ENCODE measurements at places on chromosomes 6 and 20. TPM values are rescaled to one million over a fixed set of nuclear protein-coding genes. Genes with fewer than 3 reads are reported as not detected.
A peak's percentile ranks its signal among the peaks of the same experiment; 100 is the strongest.

DNA sequence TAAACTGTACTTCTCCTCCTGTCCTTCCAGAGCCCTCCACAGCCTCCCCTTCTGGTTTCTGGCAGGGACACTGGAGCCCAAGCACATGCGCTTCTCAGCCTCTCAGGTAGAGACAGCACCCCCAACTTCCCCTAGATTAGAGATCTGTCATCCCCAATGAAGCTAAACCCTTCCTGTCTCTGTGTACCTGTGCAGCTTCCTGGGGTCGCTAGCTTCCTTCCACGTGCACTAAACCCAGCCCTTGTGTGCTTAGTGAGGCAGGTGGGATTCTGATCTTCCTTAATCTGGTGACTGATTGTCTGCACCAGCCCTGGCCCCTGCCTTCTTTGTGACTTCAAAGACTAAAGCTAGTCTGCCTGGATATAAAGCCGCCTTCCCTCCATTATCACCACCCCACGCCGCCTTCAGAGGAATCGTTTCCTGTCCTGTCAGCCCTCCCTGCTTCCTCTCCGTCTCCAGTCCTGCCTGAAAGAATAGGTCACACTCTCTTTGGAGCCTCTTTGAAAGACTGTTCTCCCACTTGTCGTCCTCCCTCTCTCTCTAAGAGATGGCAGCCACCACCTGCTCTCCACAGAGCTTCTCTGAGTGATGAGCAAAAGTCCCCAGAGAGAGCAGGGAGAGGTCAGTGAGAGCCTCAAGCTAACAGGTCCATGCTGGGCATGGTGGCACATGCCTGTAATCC, 27.5 kb downstream of the CAPN11 start:
- DNase-seq: no peak

GRCh38 chr6:46312654-46313053, 141.9 kb upstream of the ENPP5 start:
- no peak for DNase-seq

GRCh38 chr6:88472851-88473525, 306.8 kb upstream of the CNR1 start:
- no peak for DNase-seq

DNA sequence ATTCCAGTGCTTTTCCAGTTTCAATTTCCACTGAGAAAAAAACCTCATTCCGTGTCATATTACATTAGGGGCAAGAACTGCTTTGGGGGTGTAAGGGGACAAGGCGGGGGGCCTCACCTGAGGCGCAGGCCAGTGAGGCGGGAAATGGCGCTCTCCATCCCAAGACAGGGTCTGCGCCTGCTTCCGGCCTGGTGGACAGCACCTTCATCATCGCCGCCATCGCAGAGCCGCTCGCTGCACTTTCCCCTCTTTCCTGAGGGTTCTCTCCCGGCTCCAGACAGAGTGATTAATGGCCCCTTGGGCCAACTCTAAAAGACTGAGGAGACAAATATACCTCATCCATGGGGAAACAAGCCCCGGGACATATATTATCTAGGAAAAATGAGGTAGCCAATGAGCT, 270.0 kb upstream of the SOX4 start:
- DNase-seq: no peak

DNA sequence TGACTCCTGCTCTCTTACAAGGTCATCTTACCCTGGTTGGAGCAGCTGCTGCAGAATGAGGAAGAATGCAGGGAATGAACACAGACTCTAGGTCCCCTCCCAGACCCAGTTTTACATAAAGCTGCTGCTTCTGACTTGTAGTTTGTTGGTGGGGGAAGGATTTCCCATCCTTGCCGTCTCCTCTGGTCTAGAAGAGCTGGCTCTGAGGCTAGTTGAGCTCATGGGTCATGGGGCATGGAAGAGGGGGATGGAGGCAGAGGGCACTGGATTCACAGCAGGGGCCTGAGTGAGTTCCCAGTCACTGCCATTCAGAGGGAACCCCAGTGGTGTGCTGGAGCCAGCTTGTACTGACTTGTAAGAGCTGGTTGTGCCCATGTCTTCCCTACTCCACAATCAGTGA, 9.2 kb upstream of the GUCA1A start:
- no peak for DNase-seq

- DNase-seq: no peak
Observed at GRCh38 chr6:37155394-37156312, 14.3 kb upstream of the PIM1 start.

DNA sequence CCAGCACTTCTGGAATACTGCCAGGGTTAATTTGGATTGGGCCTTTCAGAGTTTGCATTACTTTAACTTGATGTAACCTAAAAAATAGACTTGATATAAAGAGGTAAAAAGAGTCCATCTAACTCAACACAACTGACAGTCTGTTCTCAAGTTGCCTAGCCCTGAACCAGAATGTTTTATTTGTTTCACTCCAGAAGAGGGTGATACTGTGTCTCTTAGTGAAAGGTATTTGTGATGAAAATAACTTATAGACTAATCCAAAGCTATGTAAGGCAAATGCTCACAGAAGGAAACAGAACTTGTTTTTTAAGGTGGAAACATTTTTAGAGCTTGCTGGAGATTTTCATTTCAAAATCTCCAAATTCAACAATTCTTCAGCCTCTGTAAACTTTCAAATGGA, 469.1 kb upstream of the RUNX2 start:
- no peak for DNase-seq

DNA sequence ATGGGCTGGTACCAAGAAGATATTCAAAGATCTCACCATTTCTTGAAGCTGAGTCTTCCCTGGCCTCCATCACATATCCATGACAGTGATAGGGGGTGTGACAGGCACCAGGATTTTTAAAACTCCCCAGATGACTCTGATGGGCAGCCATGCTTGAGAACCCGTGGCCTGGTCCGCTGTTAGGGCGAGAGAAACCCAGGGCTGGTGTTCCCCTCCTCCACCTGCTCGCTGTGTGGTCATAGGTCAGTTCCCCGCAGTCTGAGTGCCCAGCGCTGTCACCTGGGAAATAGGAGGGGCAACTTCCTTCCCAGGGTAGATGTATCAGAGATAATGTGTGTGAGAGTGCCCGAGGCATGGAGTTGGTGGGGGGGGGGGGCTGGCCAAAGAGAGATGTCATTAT, 50.9 kb downstream of the TMEM242 start:
- peak; percentile 66 for DNase-seq

Gene NKX2-4
- total RNA-seq: not detected

Gene PXDC1
- total RNA-seq: 310 TPM

- no peak for DNase-seq
Observed at GRCh38 chr20:23629542-23630391, 8.0 kb downstream of the CST3 start.

Gene TTPAL
- total RNA-seq: 44.9 TPM

- DNase-seq: no peak
Observed at GRCh38 chr6:69422020-69422419, 374.8 kb downstream of the LMBRD1 start.

DNA sequence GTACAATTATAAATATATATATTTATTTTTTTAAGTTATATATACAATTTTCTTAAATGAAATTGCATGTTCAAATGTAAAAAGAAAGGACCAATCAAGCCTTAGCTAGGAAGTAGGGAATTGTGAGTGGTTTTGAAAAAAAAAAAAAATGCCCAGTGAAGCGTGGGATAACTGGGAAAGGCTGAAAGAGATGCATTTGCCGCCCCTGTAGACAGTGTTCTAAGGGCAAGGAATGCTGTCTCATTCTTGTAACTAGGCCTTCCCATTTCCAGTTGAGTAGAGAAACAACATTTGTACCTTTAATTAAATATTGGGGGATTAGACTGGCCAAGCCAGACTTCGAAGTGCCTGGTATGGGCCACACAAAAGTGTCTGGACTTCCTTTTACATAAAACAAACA, 430.1 kb upstream of the SLC35B3 start:
- no peak for DNase-seq

Gene C6orf141
- total RNA-seq: not detected

- DNase-seq: no peak
Observed at GRCh38 chr6:116405138-116405537, 34.4 kb downstream of the DSE start.

- no peak for DNase-seq
Observed at GRCh38 chr6:110965629-110966229, 7.2 kb downstream of the GTF3C6 start.

Gene HMGCLL1
- 0.21 TPM for total RNA-seq

DNA sequence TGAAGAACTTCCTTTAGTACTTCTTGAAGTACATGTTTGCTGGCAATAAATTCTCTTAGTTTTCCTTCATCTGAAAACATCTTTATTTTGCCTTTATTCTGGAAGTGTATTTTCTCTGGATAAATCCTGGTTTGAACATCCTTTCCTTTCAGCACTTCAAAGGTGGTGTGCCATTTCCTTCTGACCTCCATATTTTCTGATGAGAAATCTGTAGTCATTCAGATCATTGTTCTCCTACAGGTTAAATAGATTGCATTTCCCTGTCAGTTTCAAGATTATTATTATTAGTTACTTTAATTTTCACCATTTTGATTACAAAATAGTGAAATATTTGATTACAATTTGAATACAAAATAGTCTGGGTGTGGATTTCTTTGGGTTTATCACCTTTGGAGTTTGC, 134.5 kb downstream of the CDH26 start:
- no peak for DNase-seq

DNA sequence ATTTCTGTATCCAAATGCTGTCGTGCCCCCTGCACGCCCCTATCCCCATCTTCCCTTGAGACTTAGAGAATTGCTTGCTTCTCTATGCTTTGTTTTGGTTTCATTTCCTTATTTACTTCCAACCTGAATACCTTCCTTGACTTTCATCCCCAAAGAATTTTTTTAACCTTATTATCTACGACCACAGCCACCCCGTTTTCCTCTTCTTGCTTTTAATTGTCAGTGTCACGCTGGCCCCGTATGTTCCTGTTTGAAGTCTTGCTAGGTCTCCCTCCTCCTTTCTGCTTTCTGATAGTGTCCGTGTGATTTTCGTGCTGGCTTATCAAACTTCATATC, 40.1 kb downstream of the RNF217 start:
- DNase-seq: no peak

GRCh38 chr6:151236668-151237401, 2.9 kb upstream of the AKAP12 start:
- DNase-seq: no peak

Gene GNMT
- total RNA-seq: not detected

- no peak for DNase-seq
Observed at GRCh38 chr6:22152841-22153240, 144.0 kb downstream of the PRL start.

Gene IFNGR1
- 47.7 TPM for total RNA-seq

Gene KIF13A
- total RNA-seq: 28.9 TPM
